ENCODE measurements at places on chromosomes 4 and X.

- DNase-seq = no peak
These were observed 590.7 kb upstream of the PITX2 start for GRCh38 chr4:111213531-111213930.

DNA sequence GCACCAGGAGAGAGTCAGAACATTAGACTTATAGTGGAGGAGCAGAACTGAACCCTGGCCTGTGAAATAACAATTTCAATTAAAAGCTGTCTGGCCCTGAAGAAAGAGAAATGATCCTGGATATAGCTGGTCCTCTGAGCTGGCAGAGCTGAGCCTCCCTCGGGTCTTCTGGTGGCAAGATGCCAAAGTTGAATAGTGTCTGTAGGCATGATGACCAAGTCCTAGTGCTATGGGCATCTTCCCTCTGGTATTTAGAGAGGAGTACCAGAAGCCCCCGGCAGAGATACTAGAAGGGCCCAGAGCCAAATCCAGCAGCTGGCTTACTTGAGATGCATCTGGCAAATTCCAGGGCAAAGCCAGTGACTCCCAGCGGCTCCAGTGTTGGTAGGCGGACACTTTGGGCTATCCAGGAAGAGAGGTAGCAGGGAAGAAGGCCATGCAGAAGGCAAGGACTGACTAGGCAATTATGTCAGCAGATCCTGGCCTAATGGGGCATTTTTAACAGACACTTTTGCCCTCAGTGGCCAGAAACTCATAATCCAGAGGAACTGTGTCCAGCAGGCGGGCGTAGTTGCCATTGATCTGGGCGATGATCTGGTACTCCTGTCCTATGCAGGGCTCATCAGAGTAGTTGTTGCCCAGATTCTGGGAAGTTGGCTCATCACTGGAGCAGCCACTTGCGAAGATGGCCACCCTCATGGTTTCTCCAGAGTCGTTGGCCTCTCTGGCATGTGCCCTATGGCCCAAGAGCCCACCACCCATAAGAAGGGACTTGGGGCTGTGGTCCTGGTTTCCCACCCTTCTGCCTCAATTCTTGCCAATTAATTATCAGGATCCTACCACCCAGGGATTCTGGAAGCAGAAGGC lies 17.9 kb downstream of the VSIG4 start:
- no peak for DNase-seq

DNA sequence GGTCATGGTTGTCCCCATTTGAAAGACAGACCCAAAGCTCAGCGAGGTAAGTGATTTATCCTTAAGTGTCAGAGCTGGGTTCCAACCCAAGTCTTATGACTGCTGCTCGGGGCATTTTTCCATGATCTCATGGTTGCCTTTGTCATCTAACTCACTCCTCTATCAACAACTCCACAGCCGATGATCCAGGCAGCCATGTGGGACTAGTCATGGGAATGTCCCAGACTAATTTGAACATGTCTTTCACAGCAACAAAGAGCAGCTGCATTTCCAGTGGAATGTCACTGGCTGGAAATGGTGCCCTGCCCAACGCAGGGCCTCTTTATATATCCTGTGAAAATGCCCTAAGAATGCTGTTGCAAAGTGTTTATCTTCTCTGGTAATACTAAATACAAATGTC lies 284.8 kb upstream of the PPARGC1A start:
- DNase-seq = no peak

DNA sequence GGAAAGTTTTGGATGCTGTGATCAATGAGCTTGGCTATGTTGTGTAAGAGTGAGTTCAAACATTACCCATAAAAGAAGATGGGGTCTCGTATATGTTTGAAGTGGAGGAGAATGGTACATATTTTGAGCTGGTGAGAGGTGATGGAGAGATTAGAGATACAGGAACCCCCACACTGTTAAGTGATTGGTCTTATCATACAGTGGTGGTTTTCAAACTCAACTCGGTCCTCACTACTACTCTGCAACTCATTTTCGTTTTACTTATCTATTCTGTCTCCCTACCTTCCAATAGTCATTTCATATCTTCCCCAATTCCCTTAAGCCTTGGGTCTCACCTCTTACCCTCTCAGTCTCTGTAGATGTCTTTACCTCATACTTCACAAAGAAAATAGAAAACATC lies 16.4 kb upstream of the TNIP3 start:
- DNase-seq = no peak

DNA sequence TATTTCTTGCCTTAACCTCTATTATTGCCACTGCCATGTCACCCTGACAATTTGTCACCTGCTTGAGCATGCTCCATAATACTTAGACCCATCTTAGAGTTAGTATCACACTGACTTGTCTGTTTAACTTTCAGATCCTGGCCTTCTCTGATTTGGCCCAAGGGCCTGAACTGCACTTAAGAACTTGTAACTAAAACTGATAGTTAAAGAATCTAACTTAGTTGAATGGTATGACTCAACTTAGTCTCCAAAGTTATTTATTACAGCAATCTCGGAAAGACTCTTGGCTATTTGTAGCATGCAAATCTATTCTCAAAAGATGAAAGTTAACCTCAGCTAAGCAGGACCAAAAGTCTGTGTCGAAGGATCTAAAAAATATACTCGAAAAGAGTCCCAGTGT lies 72.3 kb downstream of the IGSF1 start:
- no peak for DNase-seq

- no peak for DNase-seq
These were observed 18.8 kb upstream of the TADA2B start for GRCh38 chr4:7024336-7024890.

DNA sequence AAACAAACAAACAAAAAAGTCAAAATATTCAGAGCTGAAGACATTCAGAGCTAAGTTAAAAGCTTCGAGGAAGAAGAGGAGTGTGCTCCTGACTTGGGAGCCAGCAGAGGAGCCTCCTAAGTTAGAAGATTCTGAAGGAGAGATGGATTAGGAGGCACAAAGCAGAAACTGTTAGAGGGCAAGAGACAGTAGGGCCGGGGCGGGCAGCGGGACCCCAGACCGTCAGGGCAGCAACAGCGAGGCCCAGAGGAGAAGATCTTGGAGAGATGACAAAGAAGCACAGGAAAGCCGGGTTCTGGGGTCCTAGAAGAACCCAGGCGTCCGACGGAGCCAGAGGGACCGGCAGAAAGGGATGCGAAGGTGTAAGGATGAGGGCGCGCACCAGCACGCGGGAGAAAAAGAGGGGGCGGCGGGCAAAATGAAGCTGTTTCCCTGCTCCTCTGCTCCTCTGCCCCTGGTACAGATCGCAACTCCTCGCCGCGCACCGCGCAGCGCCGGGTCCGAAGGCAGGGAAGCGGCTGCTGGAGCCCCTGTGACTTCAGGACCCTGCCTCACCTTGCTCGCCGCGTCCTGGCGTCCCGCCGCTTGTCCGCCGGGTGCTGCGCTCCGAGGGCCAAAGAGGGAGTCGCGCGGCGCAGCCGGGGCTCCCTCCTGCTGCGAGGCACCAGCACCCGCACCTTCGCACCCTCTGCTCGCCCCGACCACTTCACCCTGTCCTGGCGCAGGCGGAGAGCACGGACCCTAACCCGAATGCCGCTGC lies 477 bp downstream of the KLHL13 start:
- DNase-seq = no peak

DNA sequence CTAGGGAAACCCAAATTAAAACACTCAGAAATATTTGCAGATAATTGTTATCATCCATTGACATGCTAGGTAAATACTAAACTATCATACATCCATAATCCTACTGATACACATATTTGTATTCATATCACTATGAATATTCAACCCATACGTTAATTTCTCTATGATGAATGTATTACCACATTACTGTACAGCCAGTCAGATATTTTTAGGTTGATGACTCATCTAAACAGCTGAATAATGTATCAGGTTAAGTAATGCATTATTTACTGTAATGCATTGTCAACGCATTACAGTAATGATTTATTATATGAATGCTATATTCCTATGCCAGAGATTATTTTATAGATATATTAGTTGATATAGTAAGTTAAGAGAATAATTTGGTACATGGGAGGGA lies 37.1 kb downstream of the VEGFC start:
- no peak for DNase-seq

- DNase-seq = no peak
These were observed 276.7 kb upstream of the KLF3 start for GRCh38 chr4:38387348-38387747.

DNA sequence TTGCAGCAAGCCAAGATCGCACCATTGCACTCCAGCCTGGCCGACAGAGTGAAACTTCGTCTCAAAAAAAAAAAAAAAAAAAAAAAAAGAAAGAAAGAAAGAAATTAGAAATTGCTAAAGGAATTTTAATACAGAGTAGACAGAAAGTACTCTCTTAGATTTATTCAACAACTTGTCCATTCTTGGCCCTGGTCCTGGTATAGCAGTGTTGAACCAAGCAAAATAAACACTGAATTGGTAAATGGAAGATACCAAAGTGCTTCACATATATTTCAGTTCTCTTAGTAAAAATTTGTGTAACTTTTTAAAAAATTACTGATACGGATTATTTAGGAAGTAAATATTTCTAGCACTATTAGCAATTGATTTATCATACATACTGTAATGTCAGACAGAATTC lies 165.9 kb upstream of the TLL1 start:
- DNase-seq = no peak

DNA sequence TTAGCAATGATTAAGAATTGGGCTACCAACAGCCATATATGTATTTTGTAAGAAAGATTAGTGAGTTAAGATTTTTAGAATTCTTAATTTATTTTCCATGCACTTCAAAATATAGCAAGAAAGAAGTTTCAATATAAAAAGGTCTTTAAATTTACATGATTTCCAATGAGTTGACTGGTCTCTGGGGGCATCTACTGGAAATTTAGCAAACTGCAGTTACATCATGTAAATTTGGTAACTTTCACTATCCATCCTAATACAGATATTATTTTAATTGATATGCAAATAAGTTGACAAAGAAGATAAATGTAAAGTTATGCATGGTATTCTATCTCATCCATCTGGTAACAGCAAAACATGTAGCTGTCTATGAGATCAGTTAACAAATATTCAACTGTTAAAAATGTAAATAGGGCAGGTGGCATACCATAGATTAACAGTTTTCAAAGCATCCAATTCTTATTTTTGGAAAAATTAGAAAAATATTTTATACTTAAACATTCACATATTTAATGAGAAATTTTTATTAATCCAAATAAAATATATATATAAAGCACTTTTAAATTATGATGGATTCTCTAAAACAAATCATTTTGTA lies 29.1 kb downstream of the TTC29 start:
- DNase-seq = peak; percentile 13

DNA sequence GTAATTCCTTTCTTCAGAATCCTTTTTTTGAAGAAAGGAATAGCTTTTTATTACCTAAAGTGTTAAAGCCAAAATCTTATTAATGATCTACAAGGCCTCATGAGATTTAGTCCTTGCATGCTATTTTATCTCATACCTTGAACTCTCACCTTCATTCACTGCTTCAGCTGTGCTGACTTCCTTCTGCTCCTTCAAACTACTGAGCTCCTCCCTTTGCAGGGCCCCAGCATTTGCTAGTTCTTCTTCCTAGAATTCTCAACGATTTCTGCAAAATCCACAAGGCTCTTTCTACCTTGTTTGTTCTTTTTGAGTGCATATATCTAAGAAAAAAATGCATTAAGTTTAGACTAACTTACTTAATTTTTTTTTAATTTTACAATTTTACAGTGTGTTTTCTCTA lies 619.5 kb downstream of the EPHA5 start:
- no peak for DNase-seq

- no peak for DNase-seq
These were observed 112.9 kb upstream of the GPRIN3 start for GRCh38 chr4:89420507-89420906.

DNA sequence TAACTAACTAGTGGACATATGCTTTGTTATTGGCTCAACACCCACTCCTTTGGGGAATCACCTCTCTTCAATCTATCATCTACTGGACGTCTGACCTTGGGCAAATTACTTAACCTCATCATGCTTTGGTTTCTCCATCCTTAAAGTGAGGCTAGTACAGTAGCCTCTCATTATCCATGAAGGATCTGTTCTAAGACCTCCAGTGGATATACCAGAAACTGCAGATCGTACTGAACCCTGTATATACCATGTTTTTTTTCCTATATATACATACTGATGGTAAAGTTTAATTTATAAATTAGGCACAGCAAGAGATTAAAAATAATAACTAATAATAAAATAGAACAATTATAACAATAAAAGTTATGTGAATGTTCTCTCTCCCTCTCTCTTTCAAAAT lies 56.2 kb downstream of the HMGB3 start:
- no peak for DNase-seq

DNA sequence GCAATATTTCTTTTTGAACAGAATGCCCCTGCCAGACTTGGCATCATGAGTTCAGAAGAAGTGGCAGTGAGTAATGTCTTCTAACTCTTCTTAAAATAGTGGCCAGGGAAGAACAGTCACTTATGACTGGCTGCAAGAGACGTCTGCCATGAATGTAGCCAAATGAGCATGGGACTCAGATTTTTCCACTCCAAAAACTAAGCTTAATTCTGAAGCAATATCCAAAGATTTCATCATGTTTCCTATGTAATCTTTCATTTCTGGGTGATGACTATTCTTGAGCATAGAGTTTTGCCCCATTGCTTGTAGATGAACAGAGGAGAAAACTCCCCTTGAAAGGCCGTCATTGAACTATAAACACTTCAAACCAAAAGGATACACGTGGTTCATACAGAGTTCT lies 11.8 kb downstream of the AMBN start:
- no peak for DNase-seq

DNA sequence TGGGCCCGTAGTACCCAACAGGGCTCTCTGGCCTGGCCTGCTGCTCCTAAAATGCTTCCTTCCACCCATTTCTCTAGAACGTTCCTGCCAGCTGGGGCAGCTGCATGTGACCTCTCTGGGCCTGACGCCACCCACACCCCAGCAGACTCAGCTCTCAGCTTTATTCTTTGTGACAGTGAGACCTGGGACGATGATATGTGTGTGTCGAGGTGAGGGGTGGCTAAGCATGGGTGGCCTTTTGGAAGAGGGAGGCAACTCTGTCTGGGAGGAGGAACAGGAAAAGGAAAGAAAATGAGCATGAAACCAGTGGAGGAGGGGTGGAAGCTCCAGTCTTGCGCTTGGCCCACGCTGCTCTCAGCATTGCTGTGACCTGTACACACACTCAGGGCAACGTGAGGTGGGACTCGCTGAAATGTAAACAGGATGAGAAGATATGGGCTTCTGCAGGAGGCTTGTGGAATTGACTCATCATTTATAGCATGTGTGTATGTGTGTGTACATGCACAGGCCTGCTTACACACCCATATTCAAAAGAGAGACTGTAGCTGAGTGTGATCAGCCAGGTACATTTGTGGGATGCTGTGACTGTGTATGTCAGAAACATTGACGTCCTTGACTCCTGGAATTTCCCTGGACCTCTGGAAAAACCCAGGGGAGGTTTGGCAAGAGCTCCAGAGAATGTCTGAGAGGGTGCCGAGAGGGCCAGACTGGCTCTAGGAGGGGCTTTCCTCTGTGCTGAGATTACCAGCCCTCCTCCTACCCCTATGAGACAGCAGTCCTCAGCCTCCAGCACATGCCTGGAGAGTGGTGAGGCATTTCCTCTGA lies 137.9 kb downstream of the PJA1 start:
- no peak for DNase-seq

Data from A549 (cell line).